ENCODE measurements at places on chromosomes 4 and X.

DNA sequence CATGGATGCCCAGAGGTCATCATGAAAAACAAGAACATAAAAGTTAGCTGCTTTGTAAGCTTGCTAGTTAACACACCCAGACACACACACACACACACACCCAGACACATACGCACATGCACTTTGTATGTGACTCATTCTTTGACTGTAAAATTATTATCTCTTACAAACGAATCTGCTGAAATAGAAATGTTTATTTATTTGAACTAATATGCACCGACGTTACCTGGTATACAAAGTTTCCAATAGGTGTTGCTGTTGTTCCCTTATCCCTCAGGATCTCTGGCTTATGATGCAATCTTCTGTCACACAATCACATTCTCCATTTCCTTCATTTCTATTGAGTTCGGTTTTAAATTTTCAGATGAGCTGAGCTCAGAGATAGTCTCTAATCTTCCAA is 209.3 kb downstream of the PTTG2 start:
- no peak for DNase-seq

DNA sequence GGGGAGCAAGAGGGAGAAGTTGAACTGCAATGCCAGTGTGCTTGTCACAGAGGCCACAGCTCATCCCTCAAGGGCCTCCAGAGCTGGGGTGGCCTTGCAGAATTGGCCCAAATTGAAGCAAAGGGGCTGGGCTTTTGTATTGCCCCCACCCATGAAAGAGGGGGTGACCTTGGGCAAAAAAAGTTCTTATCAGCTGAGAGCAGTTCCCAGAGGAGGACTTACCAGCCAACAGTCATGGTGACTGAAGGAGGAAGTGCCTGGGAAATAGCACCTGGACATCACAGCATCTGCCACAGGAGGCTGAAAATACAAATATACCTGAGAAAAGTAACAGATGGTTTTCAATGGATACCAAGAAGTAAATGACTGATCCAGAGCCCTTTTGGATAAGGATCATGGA is 262.4 kb downstream of the MID1IP1 start:
- DNase-seq = no peak

DNA sequence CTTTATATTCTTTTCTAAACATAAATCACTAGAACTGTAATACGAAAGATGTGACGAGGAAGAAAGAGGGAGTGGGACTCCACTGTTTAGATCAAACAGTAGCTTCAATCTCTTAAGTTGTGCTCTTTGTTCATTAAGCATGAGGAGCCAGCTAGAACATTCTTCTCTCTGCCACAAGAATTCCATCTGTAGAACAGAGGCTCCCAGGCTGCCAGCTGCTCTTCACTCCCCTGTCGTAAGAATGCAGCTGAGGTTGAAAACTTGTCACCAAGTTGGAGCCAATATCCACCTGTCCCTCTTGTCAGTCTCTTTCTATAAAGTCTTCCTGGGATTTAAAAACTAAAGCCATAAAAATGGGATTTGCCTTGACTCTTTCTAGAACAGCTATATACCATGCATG is 65.0 kb upstream of the SEC24B start:
- DNase-seq = no peak

GRCh38 chrX:132602701-132603100 is 113.9 kb upstream of the MBNL3 start:
- no peak for DNase-seq

DNA sequence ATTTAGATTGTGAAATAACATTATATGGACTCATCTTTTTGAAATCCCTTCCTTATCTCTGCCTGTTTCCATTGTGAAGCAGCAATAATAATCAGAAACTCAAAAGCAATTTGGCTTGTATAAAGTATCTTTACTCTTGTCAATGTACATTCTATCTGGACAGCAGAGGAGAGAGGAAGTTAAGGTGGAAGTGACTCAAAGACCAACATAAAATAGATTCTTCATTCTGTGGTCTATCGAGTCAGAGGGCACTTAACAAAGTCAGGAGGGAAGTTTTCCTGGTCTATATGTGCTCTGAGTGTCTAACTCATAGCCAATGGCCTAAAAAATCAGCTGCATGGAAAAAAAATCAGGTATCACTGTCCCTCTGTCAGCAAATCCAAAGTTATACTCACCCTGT is 155.5 kb downstream of the EMCN start:
- DNase-seq = no peak

DNA sequence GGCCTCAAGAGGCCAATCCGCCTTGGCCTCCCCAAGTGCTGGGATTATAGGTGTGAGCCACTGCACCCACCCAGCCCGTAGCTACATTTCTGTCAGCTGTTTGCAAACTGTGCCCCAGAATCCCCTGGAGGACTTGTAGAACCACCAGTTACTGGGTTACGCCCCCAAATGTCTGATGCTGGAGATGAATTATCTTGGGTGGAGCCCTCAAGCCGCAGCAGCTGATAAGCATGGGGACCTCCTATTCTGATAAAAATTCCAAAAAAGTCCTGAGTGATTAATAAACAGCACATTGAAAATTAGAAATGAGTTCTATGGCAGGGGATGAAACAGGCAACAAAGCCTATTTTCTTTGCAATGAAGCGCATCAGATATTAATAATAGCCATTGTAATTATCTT is 105.0 kb downstream of the PTTG2 start:
- no peak for DNase-seq

DNA sequence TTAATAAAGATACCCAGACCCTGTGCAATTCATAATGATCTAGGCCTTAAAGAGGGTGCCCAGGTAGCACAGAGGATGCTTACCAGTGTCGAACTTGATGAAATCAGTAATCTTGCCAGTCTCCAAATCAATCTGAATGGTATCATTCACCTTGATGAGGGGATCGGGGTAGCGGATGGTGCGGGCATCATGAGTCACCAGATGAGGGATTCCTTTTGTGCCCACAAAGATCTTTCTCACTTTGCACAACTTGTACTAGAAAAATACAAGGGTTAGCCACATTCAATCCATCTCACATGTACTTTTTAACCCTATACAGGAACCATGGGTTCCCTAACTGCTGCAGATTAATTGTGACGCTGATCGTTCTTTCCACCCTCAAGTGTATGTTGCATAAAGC is 3.3 kb downstream of the RPS4X start:
- no peak for DNase-seq

DNA sequence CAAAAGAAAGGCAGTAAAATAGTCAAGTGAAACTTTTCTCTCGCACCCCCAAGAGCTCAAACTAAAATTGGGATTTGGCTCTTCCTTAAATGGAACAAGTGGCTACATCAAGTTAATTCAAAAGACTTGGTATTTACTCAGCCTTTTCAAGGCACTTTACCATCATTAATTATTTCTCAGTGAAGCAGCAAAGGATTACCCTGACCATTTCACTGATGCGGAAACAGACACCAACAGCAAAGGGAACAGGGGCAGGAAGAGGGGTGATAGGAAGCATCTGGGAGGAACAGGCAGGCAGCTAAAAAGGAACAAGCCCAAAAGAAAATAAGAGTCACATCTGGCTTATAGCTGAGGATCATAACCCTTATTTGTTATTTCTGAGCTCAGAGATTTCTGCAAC is 2.7 kb downstream of the SCML2 start:
- no peak for DNase-seq

DNA sequence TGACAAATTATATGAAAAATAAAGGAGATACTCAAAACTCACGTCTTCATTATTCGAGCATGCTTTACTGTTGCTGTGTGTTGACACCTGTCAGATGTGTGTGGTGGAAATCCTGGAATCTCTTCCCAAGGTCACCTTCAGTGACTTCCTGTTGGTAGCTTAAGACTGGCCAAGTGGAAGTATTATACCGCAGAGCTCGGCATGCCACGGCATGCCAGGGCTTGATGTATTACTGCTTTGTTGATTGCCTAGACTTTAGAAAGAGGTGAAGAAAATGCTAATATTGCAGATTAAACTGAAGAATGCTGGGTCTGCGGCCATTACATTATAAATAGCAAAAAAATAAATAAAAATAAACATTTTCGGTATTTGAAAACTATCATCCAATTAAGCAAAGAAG is 4.6 kb downstream of the TREX2 start:
- no peak for DNase-seq

DNA sequence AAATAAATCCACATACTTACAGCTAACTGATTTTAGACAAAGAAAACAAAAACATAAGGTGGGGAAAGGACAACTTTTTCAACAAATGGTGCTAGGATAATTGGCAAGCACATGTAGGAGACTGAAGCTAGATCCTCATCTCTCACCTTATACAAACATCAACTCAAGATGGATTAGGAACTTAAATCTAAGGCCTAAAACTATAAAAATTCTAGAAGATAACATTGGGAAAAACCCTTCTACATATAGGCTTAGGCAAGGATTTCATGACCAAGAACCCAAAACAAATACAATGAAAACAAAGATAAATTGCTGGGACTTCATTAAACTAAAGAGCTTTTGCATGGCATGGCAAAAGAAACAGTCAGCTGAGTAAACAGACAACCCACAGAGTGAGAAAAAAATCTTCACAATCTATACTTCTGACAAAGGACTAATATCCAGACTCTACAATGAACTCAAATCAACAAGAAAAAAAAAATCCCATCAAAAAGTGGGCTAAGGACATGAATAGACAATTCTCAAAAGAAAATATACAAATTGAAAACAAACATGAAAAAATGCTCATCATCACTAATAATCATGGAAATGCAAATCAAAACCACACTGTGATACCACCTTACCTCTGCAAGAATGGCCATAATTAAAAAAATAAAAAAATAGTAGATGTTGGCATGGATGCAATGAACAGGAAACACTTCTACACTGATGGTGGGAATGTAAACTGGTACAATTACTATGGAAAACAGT is 14.1 kb upstream of the AFP start:
- no peak for DNase-seq

- no peak for DNase-seq
These were observed 9.5 kb downstream of the NAF1 start for GRCh38 chr4:163157157-163157556.

- DNase-seq = no peak
These were observed 242.0 kb downstream of the RAPGEF2 start for GRCh38 chr4:159344877-159345276.

- peak; percentile 76 for DNase-seq
These were observed 53.8 kb downstream of the ZFYVE28 start for GRCh38 chr4:2364654-2365053.

GRCh38 chr4:19880206-19880605 is 371.5 kb upstream of the SLIT2 start:
- no peak for DNase-seq
